ENCODE measurements at places on chromosomes 4 and X.

- DNase-seq = peak; percentile 81
Measured at GRCh38 chr4:152665691-152666395, 14.0 kb downstream of the TMEM154 start.

- no peak for DNase-seq
Measured at GRCh38 chr4:123706973-123707372, 310.4 kb downstream of the SPRY1 start.

DNA sequence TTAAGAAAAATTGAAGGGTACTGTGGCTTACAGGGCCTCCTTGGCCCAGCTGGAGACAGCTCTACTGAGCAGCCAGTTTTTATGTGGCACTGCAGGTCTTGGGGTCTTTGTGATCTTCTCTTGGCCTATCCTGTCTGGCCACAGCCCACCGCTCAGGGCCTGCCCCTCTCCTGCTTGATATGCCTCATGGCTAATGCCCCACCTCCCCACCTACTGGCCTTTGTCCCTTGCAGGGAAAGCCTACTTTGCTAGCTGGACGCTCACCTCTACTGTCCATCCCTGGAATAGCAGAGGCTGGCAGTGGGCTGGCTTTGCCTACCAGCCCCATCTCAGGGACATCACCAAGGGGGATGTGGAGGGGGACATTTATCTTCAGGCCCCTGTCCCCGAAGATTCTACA, 134.1 kb downstream of the PJA1 start:
- no peak for DNase-seq

DNA sequence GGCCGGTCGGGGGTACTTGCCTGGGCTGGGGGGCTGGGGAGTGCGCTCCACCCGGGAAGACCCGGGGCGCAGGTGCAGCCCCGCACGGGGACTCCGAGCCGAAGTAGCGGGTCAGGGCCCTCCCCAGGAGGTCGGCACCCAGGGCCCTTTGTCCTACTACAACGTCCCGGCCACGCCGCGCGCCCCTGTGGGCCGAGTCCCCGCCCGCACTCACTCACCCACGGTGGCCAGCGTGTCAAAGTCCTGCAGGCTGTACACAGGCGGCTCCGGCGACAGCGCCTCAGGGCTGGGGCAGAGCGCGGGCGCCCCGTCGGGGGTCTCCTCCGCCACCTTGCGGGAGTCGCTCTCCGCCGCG, 602 bp downstream of the PRKX start:
- no peak for DNase-seq

DNA sequence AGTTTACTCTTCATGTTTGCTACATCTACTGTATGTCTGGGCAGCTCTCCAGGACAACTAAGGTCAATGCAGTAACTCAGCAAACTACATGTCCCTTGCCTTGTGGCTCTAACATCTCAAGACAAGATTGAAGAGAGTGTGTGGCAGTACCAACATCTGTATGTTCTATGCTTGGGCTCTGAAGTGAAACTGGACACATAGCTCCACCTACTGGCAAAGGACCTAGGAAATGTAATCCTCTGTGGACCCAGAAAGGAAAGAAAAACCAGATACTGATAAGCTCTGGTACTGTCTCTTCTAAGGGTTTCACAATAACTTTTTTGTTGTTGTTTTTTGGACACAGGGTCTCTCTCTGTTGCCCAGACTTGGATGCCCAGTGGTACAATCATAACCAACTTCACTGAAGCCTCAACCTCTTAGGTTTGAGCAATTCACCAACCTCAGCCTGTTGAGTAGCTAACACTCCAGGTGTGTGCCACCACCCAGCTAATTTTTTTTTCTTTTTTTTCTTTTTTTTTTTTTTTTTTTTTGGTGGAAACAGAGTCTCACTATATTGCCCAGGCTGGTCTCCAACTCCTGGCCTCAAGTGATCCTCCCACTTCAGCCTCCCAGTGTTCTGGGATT, 64.1 kb downstream of the QDPR start:
- peak; percentile 82 for DNase-seq

- DNase-seq = peak; percentile 65
Measured at GRCh38 chr4:4995103-4995907, 24.0 kb downstream of the CYTL1 start.

DNA sequence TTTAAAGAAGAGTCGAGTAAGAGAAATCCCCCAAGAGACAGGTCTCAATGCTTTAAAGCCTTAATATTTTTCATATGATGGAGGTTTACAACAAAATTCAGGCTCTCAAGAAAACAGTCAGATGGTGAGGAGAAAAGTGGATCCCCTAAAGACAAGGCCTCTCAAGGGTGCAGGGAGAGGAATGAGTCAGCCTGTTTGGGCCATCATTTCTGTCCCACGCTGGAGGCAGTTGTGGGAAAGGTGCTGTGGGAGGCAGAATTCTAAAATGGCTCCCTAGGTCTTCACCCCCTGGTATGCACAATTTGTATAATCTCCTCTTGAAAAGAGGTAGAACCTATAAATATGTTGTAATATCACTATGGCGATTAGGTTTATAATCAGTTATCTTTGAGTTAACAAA, 4.6 kb upstream of the TIFA start:
- DNase-seq = peak; percentile 10

DNA sequence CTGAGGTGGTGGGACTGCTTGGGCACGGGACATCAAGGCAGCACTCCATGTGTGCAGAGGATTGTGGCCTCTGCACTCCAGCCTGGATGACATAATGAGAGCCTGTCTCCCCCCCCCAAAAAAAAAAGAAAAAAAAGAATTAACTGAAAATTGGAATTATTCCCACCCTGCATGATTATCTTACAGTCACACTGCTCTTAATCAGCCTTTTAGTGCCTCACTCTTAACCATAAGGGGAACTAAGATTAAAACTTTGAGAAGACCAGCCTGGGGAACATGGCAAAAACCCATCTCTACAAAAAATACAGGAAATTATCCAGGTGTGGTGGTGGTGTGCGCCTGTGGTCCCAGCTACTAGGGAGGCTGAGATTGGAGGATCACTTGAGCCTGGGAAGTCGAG, 94.6 kb downstream of the UBE2K start:
- DNase-seq = no peak

GRCh38 chr4:176242764-176243347, 26.2 kb downstream of the ASB5 start:
- no peak for DNase-seq

- DNase-seq = no peak
Measured at GRCh38 chrX:10496345-10496965, 123.9 kb downstream of the MID1 start.

- no peak for DNase-seq
Measured at GRCh38 chrX:69050051-69050765, 115.0 kb downstream of the PJA1 start.

DNA sequence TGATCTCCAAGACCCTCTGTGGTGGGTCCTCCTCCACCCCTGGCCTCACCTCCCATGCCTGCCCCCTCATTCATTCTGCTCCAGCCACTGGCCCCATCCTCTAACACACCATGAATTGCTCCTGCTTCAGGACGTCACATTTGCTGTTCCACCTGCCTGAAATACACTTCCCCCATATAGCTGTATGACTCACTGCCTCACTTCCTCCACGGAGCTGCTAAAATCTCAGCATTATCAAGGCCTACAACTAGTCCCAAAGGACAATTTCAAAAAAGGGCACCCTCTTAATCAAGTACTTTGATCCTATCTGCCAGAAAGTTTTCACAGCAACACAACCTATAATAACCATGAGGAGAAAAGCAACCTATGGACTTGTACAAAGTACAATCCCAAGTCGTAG, 43.6 kb upstream of the PHOX2B start:
- DNase-seq = no peak

DNA sequence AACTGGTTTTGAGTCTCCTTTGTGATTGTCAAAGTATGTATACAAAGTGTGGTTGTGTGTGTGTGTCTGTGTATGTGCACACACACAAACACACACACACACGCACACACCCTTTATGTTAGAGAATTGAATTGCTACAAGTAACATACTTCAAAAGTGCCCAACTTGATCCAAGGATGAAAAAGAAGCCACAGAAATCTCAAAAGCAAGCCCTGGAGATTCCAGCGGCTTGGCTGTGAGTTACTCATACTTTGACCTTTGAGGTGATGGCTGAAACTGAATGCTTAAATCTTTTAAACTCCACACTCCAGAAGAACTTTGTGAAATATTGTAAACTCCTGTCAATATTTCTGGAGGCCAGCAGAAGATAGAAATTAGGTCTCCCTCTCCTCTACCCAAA, 168.4 kb upstream of the NRK start:
- DNase-seq = no peak

DNA sequence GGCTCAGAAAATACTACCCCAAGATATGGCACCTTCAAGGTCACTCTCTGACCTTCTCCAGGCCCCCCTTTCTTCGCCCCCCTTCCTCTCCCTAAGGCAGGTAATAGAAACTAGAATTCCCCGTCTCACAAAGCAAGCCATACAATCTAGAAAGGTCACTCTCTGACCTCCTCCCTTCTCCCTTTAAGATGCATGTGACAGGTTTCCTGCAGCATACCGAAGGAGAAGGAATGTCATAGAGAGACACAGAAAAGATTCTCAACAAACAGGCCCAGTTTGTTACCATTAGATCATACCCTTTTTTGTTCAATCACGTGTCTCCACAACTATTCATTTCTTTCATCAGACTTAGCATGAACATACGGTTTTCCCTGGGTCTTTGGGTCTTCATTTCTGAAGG, 51.2 kb upstream of the RBMXL3 start:
- DNase-seq = no peak

GRCh38 chr4:98689507-98690174, 31.2 kb upstream of the TSPAN5 start:
- DNase-seq = no peak

- DNase-seq = no peak
Measured at GRCh38 chrX:146581981-146582712, 227.4 kb upstream of the CXorf51B start.

DNA sequence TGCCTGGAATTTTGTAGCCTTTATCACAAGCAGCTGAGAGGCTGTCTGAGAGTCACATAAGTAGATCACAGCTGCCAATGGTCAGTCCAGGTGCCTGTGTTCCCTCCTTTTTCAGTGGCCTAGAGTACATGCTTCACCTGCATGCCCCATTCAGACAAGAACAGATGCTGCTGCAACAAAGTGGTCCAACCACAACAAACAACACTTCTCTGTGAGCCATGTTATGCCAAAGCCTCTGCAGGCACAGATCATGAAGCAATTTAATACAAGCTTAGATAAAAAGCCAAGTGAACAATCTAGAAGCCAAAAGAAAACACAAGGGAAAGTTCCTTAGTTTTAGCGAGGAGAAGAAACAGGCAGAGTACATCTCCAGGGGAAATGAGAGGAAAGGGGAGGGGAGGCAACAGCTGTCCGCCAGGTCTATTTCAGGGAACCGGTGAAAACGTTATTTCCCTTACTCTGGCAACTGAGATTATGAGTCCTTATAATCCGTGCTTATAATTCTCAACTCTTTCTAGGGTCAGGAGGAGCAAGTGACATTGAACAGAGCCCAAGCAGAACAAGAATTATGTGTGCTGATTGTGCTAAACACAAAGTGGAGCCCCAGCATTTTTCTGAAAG, 92.6 kb downstream of the TSPAN5 start:
- no peak for DNase-seq

DNA sequence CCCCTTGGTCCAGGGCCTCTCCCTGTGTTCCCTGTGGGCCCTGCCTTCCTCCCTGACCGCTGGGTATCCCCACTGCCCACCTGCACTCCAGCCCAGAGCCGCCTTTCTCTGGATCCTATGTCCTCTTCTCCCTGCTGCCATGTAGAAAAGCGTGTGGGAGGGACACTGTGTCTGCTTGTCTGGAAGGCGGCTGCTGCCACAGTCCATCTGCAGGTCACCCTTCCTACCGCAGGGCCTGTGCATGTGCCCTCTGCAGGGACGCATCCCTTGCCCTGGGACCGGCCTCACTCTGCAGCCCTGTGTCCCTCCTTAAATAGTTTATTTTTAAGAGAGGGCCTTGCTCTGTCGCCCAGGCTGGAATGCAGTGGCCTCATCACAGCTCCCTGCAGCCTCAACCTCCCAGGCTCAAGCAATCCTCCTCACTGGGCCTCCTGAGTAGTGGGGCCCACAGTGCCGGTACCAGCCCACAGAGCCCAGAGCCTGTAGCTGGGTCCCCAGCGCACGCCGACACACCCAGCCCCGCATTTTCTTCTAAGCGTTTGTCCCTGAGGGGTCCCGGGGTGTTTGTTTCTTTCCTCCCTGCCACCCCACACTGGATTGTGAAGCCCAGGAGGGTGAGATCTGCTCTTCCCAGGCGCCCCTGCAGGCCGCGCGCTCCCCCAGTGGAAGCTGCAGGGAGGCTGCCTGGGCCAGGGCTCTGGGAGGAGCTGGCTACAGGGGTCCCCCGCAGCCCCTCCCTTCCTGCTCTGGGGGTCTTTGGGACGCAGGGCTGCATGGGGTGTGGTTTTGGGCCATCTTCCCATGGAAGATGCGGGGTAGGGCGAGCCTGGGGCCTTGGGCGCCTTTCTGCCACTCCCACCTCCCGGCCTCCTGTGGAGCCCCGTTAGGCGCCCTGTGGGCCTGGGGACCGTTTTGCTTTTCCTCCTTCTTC, 12.8 kb upstream of the NAT8L start:
- no peak for DNase-seq

DNA sequence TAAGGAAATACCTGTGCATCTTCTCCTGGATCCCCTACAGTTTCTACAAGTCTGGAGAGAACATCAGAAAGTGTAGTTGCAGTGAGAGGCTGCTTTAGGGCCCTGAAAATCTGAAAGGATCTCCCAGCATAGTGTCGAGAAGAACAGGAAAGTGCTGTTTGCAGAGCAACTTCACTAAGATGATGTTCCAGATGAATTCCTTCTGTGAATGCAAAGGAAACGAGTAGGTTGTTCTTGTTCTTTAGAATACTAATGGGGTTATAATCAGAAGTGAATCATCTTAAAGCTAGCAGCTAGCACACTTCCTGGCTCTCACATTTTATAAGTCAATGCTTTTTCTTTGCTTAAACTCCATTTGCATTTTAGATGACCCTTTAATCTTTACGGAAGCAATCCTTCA, 53.7 kb downstream of the ZAR1 start:
- no peak for DNase-seq

- DNase-seq = no peak
Measured at GRCh38 chr4:78520808-78521226, 30.8 kb upstream of the ANXA3 start.

- no peak for DNase-seq
Measured at GRCh38 chr4:171876636-171877035, 63.4 kb downstream of the GALNTL6 start.

DNA sequence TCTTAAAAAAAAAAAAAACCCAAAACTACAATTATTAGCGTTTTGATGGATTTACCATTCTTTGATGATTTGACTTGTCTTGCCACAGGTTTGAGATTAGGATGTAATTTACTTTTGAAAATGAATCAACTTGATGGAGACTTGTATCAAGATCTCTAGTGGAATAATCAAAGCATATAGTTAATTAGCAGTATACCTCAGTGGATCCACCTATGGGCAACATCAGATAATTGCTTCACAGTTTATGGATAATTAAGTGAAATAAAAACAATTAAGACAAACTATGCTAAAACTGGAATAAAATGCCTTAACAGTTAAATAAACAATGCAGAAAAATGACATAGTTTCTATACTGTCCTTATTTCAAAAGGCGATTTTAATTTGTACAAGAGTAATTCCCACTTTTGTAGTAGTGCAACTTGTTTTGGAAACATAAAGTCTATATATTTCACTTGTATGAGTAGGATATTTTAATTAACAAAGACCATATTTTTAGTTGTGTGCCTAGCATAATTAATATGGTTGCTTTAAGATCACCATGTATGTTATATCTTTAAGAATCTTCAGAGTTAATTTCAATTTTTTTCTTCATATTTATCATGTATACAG, 4.2 kb downstream of the CPEB2 start:
- DNase-seq = peak; percentile 57

GRCh38 chrX:9312922-9313867, 151.7 kb upstream of the TBL1X start:
- DNase-seq = peak; percentile 81

- DNase-seq = no peak
Measured at GRCh38 chrX:39985551-39985950, 112.2 kb downstream of the BCOR start.

- DNase-seq = no peak
Measured at GRCh38 chr4:10623241-10623640, 61.3 kb downstream of the CLNK start.

All from NAMALWA (cell line).